ENCODE measurements at places on chromosomes 1 and 21.

DNA sequence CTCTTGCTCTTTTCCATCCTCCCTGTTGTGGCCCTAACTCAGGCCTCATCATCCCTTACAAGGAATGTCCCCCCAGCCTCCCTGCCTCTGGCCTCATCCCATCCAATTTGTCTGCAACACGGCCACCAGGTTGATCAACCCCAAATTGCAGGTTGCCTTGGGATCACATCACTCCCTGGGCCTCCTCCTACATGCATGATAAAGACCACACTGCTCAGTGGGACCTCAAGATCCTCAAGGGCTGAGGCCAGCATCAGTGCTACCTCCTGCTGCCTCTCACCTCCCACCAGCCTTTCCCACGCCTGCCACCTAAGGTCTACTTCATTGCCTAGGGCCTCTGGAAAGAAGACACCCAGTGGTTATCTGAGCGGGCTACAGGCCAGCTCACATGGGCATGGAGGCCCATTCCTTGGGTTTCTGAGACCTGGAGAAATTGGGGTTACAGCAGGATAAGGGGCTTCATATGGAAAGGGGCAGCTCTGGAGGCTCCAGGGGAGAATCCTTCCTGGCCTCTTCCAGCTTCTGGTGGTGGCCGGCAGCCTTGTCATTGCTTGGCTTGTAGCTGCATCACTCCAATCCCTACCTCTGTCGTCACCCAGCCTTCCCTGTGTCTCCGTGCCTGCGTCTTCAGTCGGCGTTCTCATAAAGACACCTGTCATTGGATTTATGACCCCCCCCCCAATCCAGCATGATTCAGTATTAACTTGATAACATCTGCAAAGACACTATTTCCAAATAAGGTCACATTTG lies 60.5 kb downstream of the KLHDC7A start:
- no peak for DNase-seq

GRCh38 chr21:37292941-37293340 lies 25.8 kb upstream of the VPS26C start:
- DNase-seq, result no peak

DNA sequence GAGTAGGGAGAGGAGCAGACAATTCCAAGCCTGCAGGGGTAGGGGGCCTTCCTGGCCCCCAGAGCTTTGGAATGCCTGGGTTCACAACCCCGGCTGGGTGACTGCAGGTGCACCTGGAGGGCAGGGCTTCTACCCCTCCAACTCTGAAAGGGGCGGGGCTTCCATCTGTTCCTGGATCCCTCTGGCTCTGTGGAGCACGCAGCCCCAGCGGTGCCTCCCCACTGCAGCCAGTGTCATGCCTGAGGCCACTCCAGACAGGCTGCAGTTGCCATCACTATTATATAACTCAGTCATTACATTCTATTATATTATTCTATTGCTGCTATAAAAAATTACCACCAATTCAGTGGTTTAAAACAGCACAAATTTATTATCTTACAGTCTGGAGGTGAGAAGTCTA lies 12.5 kb upstream of the FNBP1L start:
- no peak for DNase-seq

DNA sequence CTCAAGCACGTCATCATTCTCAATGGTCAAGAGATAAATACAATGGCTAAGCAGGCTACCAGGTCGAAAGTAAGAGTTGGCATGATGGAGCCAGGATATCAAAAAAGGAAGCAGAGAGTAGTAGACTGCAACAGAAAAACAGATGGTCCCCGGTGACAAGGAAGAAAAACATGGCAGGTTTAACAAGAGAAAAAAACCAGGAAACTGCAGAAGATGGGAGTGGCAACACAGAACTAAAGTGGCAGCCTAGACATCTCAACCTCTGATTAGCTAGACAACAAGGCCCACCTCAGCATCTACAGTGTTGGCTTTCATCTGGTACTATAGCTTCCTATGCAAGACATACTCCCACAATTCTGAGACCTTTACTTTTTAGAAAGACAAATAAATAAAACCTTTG lies 3.1 kb downstream of the UBR4 start:
- no peak for DNase-seq

- peak; percentile 66 for DNase-seq
These were observed 390.9 kb downstream of the KCNH1 start for GRCh38 chr1:210743038-210743437.

All from T47D (cell line).